ENCODE measurements at places on chromosomes 2 and 18.
A peak's percentile ranks its signal among the peaks of the same experiment; 100 is the strongest.

DNA sequence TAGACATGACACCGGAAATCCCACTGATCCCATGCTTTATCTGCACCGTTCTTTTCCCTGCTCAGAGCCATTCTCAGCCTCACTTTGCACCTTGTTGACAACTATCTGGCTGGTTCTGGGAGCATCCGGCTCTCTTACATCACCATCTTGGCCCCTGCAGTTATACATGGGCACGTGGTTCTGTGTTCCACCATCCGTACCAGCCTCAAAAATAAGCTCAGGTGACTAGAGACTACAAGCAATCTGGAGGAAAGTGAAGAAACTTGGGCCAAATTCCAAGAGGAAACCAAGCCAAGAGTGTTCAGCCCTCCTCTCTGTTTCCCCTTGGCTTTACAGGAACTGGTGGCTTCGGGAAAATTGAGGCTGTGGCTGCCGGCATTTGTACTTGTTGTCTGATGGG is 244.6 kb upstream of the ACVR2A start:
- no peak for DNase-seq

DNA sequence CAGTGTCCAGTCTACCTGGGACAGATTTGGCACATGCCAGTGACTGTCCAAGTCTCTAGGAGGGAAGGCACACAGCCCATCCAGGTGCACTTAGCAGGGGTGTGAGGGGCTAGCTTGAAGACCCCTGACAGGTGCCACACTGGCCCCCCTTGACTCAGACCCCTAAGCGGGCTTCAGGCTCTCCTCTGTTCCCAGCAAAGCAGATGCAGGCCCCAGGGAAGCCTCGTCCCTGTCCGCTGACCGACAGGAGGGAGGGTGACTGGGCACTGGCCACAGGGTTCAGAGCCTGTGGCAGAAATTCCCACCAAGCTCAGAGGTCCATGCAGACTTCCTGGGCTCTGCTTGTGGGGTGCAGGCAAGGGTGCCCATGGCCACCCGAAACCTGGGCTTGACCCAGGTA is 239.8 kb upstream of the MYT1L start:
- DNase-seq: no peak

DNA sequence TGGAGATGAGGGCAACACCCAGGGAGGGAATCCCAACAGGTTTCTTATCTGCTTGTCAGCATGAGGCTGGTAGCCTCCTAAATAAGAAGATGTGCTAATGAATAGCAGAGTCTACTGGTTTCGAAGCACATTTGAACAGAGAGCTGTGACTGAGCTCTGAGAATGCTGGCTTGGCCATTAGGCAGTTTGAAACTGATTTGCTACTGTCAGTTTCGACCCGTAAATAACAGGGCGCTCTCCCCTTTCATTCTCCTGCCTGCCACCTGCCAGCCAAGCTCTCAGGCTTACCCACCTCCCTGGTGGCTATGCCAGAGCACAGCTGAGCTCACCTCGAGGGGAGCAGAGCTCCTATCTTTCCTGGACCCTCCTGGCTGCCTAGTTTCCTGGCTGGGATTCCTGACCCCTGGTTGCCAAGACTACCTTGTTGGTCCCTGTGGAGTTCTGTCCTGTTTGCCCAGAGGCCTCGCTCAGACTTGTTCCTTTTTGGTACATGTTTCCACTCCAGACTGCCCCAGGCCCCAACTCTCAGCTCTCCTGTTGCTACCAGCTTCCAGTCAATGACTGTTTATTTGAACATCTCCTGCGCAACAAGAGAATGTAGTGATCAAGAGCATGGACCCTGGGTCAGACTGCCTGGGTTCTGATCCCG is 102.3 kb upstream of the ALPP start:
- no peak for DNase-seq

DNA sequence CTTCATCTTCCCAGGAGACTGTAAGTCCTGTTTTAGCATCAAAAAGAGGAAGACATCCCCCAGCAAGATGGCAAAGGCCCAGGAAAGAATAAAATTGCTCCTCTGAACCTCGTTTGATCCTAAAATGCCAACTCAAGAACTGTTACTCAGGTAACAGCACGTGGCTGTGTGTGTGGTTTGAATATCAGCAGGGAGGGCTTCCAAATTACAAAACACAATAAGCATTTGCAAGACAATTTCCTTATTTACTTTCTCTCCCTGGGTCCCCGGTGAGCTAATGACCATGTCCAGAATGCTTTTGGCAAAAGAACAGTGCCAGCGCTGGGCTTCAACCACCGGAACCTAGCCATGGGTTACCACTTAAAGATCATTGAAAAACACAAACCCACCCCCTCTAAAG is 163.6 kb downstream of the C1D start:
- DNase-seq: no peak

GRCh38 chr2:143157418-143157817 is 28.2 kb downstream of the ARHGAP15 start:
- no peak for DNase-seq

- no peak for DNase-seq
These were observed 48.7 kb downstream of the COA5 start for GRCh38 chr2:98559581-98559980.

- peak; percentile 62 for DNase-seq
These were observed 14.5 kb upstream of the DDX1 start for GRCh38 chr2:15577071-15577735.

- no peak for DNase-seq
These were observed 275.4 kb upstream of the ACVR2A start for GRCh38 chr2:147569426-147569825.

- DNase-seq: no peak
These were observed 1.9 kb upstream of the CRACDL start for GRCh38 chr2:98937906-98938305.

GRCh38 chr2:239001794-239002193 is 153.9 kb downstream of the TWIST2 start:
- DNase-seq: no peak

DNA sequence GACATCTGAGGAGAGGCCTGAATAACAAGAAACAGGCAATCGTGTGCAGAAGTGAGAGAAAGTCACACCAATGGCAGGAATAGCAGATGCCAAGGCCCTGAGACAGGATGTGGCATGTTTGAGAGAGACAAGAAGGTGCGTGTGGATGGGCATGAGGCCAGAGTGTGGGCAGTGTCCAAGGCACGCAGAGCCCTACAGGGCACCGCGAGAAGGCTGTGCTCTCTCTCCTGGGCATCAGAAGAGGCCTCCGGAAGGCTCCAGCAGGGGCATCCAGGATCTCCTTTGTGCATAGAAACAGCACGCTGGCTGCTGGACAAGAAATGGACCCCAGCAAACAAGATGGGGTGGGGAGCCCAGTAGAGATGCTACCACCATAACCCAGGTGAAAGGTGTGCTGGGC is 239.0 kb upstream of the RAB6C start:
- no peak for DNase-seq

DNA sequence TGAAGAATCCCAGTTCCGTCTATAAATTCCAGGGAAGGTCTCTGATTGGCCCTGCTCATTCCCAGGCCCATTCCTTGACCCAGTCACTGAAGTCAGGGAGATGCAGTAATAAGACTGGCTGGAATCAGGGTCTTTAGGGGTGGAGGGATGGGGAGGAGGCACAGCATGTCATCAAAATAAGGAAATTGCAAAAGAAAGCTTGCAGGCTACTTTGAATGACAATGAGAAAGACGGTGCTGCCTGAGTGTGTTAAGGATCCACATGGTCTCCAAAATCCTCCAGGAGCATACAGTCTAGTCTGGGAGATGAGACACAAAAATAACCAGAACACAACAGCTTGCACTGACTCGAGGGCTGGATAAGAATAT is 2.0 kb upstream of the DES start:
- no peak for DNase-seq

DNA sequence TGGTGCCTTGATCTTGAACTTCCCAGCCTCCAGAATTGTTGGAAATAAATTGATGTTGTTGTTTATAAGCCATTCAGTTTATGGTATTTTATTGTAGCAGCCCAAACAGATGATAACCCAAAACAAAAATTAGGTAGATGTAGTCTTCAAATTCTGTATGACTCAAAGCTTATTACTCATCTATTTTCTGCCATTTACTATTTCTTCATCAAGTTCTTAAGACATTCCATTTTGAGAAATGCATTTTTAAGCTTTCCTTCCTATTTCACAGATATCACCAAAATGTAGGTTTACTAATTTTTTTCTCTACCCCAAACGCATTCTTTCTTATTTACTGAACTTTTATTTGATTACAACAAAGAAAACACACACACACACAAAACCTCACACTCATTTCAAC is 148.2 kb downstream of the RND3 start:
- DNase-seq: no peak
